ENCODE measurements at places on chromosomes 13 and 19.

GRCh38 chr13:48977973-48978372, 2.3 kb downstream of the FNDC3A start:
- DNase-seq, result no peak

GRCh38 chr19:13043285-13043684, 48.0 kb downstream of the NFIX start:
- no peak for DNase-seq

DNA sequence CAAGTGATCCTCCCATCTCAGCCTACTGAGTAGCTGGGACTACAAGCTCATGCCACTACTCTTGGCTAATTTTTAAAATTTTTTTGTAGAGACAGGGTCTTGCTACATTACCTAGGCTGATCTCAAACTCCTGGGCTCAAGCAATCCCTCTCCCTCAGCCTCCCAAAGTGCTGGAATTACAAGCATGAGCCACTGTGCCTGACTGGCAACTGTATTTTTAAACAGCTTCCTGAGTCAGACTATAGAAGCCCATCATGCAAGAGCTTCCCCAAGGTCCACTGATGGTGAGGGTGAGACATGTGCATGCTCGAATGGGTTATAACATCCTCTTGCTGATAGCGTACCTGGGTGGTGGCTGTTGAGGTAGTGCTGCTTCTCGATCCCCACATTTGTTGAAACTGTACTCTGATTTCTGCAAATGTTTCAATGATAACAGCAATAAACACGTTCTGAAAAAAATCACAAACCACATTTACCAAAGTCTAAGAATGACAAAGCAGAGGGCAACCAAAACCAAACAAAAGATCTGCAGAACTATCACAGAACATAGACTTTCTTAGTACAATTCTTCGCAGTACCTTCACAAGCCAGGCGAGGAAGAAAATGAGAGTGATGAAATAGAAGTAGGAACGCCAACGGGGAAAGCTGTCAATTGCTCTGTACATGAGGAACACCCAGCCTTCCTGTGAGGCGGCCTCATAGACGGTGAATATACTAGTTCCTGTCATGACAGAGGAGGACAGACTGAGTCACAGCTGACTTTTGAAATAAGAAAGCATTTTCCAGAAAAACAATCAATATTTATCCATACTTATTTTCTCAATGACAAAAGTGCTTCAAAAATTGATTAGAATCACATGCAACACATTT, 124.4 kb downstream of the NALCN start:
- DNase-seq, result no peak

- DNase-seq, result no peak
These were observed 13.5 kb downstream of the PLPP2 start for GRCh38 chr19:277581-278165.

DNA sequence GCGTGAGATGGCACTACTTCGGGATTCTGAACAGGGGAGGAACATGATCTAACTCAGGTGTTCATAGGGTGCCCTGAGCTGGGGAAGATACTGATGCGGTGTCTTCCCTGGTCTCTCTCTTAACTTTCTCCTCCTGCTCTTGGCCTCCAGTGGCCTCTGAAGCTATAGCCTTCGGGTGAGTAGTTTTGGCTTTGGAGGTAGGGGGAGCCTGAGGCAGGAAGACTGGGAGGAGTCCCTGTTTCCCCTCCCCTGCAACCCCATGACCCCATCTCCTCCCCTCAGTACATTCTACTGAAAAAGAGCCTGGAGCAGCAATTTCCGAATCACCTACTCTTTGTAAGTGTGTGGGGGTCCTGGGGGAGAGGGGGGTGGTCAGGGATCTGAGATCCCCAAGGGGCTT, 3.5 kb downstream of the SELENOV start:
- no peak for DNase-seq

DNA sequence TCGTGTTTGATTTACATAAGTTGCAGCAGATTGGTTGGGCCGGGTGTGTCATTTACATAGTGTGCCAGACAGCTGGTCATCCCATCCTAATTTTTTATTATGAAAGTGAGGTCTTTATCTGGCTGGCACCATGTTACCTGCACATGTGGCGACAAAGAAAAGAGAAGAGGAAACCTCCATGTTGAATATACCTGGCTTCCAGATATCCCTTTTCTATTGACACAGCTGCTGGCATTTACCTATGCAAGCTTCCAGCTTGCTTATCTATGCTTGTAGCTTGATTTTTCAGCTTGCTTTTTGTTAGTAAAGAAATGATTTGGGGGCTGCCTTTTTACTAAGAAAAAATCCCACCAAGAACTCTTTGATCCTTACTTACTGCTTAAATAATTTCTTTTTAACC, 681.3 kb upstream of the SLITRK1 start:
- DNase-seq, result no peak

DNA sequence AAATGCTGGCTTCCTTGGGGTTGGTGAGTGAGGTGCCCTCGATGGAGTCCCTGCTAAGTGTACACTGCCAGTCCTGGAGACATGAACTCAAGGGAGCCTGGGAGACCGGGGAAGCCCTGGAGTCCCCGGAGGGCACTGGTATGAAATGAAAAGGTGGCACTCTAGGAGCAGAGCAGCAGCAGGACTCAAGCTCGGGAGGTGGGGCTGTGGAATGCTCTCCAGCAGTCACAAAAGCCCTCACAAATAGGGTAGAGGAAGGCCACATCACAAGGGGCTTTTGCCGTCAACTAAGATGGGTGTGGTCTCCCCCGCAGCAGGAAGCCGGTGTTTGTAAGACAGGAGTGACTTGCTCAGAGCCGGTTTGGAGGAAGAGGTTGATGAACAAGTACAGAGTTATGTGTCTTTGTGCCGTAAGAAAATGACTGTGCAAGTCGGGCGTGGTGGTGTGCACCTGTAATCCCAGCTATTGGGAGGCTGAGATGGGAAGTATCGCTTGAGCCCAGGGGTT, 19.3 kb downstream of the CCNE1 start:
- DNase-seq, result no peak

DNA sequence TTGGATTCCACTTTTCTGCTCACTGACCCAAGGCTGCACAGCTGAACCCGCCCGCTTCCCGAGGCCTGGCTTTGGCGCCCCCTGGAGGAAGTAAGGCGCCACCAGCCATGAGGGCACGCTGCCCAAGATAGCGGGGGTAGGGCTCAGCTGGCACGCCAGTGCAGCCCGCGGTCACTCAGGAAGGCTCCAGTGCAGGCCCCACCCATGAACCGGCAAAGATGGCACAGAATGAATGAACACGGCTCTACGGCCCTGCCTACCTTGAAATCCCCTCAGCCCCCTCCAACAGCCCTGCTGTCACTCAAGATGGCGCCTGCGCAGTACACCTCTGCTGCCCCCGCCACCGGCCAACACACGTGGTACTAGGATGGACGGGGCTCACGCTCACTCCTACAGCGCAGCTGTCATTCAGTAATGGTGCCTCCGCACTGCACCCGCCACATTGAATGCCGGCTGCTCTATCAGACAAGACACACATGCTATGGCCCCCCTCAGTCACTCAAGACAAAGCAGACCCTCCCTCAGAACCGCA, 3.0 kb downstream of the PEG3 start:
- DNase-seq, result no peak

GRCh38 chr13:113642563-113642962, 15.4 kb downstream of the ATP4B start:
- DNase-seq, result no peak

- no peak for DNase-seq
These were observed 51.7 kb upstream of the CYP4F8 start for GRCh38 chr19:15563325-15563794.

DNA sequence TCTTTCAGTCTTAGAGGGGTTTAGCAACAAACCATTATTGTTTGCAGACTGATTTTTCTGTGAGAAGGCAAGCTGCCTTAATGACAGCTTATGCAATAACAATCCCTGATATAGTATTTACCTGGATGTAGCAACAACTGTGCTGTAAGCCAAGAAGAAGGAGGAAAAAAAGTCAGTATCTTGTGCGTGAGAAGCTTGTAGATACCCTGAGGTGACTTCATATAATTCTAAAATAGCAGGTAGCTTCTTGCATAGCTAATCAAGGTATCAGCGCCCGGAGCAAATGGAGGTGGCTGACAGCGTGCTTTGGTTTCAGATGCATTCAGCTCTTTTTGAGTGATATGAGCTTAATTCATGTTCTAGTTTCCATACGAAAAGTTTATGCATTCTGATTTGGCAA, 309.8 kb downstream of the KLF5 start:
- no peak for DNase-seq

- DNase-seq, result no peak
These were observed 5.4 kb downstream of the LMTK3 start for GRCh38 chr19:48506138-48506733.

DNA sequence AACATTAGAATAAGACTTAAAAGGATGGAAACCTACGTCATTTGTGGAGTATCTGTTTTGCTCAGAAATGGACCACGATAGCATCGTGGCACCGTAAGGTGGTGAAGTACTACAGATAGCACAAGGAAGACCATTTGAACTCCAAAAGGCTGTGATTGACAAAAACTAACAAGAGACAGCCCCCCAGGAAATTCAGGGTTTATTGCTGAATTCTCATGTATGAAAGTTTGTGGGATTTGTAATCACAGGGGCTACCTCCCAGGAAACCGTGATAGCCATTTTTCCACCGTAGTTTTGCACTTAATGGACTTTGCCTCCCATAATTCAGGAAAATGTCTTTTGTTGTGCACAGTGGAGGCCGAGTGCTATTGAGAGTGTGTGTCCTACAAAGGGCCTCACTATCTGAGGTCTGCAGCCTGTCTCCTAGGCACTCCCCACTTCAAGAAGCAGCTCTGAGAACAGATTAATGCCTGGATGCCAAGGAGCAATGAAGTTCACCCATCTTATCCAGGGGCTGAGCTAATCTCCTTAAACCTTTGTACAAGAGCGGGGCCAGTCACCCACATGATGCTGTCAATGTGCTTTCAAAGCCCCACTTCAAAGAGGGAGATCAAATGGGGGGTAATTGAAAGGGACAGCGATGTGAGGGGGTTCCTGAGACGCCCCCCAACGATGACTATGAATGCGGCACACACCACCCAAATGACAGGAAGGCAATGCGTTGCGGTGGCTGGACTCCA, 182.6 kb downstream of the COL4A1 start:
- no peak for DNase-seq

DNA sequence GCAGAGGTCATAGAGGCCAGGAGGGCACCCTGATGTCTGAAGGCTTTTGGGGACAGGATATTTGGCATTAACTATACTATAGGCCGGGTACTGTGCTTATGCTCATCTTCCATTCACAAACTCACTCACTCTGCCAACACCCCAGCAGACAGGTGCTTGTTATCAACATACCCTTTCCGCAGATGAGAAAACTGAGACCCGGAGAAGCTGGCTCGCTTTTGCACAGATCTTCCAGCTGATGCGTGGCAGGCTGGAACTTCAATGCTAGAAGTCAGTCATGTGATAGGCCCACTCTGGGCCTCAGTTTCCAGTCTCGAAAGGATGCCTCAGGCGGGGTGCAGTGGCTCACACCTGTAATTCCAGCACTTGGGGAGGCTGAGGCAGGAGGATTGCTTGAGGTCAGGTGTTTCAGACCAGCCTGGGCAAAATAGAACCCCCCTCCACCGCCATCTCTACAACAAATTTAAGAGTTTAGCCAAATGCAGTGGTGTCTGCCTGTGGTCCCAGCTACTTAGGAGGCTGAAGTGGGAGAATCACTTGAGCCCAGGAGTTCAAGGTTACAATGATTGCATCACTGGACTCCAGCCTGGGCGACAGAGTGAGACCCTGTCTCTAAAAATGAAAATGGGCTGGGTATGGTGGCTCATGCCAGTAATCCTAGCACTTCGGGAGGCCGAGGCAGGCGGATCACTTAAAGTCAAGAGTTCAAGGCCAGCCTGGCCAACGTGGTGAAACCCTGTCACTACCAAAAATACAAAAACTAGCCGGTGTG, 9.5 kb downstream of the CNN1 start:
- no peak for DNase-seq

DNA sequence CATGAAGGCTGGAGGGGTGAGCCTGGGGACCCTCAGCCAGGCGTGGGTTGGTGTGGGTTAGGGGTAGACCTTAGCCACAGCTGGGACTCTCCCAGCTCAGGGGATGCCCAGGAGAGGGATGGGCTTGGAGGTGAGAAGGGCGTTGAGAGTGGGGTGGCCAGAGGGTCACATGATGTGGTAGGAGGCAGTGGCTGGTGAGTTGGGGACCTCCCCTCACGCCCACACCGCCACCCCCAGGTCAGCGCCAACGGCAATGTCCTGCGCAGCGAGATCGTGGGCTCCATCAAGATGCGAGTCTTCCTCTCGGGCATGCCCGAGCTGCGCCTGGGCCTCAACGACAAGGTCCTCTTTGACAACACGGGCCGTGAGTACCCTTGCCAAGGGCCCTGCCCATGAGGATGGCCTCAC, 28.5 kb downstream of the AP1M1 start:
- DNase-seq, result no peak

DNA sequence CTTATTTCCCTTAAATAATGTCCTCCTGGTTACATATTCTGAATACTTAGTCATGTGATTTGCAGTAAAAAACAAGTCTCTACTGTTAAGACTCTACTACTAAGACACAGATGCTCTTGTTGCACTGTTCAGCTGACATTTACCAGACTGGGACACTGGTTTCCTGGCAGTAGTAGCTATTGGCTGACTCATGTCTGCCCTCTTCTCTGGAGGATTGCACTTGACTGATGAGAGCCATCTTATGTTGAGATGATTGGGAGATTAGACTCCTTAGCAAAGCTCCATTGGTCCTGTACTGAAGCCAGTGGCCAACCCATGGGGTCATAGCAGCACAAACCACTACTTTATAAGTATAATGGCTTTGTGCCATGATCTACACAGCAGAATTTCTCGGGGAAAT, 1672.6 kb upstream of the PCDH20 start:
- no peak for DNase-seq

- no peak for DNase-seq
These were observed 44.5 kb downstream of the CAPN12 start for GRCh38 chr19:38699647-38700349.
